ENCODE measurements at places on chromosomes 13 and 19.

GRCh38 chr19:58354478-58355030 is 1.3 kb upstream of the A1BG start:
- no peak for DNase-seq

DNA sequence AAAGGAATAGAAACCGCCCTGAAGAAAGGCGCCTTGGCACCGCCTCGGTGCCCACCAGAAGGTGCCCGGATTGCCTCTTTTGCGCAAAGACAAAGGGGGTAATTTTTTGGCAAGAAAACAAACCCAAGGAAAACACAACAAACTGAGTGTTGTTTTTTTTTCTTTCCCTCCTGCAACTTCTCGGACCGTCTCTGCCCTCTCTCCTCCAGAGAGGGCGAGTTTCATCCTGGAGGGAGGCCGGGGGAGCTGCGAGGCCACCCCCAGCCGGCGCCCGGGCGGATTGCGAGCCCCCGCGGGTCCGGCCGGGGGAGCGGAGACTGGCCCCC is 2.3 kb downstream of the ZNF536 start:
- no peak for DNase-seq

DNA sequence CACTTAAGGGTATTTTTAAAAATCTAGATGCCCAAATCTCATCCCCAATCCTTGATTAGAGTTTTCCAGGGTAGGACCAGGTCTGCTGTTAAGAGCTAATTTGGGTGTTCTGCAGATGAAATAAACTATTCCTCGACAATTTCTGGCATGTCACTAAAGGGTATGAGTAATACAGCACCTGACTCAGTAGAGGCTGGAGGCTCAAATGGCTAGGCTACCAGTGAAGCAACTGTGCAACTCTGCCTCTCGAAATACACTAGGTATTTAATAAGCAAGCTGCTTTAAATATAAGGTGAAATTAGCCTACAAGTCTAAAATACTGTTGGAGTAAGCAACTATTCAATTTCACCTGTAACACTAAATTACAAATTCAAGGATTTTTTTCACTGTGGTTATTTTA is 1.5 kb downstream of the RNF6 start:
- no peak for DNase-seq

DNA sequence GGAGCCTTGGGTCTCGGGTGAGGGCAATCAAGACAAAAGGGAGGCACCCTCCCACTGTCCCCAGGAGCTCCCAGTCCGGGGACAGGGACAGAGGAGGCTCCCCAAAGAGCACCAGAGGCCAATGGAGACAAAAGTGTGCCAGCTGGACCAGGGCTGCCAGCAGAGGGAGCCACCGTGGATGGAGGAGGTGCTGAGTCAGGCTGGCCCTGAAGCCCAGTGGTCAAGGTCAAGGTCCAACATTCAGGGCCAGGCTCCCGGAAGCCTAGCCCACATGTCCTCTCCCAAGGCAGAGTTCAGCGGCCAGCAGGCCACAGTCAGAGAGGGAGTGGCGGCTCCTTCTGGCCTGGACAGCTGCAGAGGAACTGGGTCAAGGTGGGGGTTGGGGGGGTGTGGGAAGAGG is 8.4 kb downstream of the COL5A3 start:
- no peak for DNase-seq

GRCh38 chr13:44884076-44884729 is 105.1 kb downstream of the NUFIP1 start:
- DNase-seq = no peak

- no peak for DNase-seq
These were observed 7.5 kb upstream of the SBNO2 start for GRCh38 chr19:1181606-1182005.

DNA sequence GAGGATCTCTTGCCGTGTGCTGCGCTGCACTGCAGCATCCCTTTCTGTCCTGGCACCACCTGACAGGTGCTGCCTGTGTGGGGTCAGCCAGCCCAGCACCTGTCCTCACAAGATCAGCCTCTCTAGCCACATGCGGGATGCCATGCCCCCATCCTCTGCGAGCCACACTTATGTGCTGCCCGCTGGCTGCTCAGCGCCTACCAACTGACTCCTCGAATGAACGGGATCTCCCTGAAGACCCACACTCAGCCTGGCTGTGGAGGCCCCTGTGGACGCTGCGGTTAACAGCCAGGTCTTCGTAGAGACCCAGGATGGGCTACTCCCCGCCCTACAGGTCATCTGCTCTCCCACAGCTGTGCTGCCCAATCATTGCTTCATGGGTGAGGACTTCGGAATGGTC is 106.1 kb downstream of the DOCK9 start:
- no peak for DNase-seq

GRCh38 chr19:47020132-47020805 is 632 bp downstream of the NPAS1 start:
- DNase-seq = no peak

- DNase-seq = no peak
These were observed 39.4 kb downstream of the NFIX start for GRCh38 chr19:13034636-13035035.

GRCh38 chr13:99774644-99775043 is 196.9 kb downstream of the ZIC5 start:
- DNase-seq = no peak

DNA sequence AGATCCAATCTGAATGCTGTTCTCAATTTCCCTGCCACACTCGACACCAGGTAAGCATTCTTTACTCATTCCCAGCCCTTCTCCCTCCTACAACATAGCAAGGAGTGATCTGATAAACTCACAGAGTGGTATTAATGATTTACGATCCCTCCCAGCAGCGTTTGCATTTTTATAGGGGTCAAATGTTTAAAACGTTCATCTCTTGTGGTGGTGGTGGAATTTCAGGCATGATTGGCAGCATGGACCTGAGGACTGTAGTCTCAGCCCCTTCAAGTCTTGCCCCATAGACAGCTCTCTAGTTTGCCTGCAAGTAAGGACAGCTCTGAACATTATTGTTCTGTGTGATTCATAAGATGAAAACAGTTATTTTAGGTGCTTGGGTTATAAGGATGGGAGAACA is 565.7 kb downstream of the EFNB2 start:
- DNase-seq = no peak

- DNase-seq = no peak
These were observed 69.1 kb downstream of the ARHGEF18 start for GRCh38 chr19:7417671-7418324.

GRCh38 chr19:2415281-2415972 is 12.0 kb downstream of the TIMM13 start:
- DNase-seq = no peak

GRCh38 chr19:4012092-4012974 is 4.8 kb downstream of the PIAS4 start:
- DNase-seq = no peak

- DNase-seq = no peak
These were observed 66.6 kb downstream of the RUBCNL start for GRCh38 chr13:46320406-46320805.

GRCh38 chr13:28475916-28476725 is 18.8 kb downstream of the FLT1 start:
- no peak for DNase-seq

DNA sequence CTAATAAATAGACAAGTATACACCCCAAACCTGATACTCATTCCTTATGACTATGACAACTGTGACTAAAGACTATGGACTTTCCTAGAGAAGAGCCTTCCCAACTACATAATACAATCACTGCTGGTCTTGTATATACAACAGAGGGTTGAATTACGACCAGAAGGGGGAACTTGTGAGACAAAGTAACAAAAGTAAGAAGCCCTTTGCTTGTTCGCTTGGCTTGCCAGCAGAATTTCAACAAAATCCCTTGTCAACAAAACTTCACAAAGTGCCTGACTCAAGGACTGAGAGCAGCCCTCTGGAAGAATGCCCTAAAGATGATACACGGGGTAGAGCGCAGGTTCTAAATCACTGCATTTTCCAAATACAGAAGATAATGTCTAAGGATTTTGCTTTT is 99.4 kb downstream of the WASF3 start:
- DNase-seq = no peak

- no peak for DNase-seq
These were observed 550 bp upstream of the GPI start for GRCh38 chr19:34364462-34364829.

- DNase-seq = no peak
These were observed 36.4 kb upstream of the IGFL4 start for GRCh38 chr19:46076951-46077814.

GRCh38 chr13:50448535-50448998 is 394.9 kb downstream of the DLEU7 start:
- DNase-seq = no peak

GRCh38 chr13:52395704-52396103 is 10.3 kb downstream of the THSD1 start:
- DNase-seq = no peak

DNA sequence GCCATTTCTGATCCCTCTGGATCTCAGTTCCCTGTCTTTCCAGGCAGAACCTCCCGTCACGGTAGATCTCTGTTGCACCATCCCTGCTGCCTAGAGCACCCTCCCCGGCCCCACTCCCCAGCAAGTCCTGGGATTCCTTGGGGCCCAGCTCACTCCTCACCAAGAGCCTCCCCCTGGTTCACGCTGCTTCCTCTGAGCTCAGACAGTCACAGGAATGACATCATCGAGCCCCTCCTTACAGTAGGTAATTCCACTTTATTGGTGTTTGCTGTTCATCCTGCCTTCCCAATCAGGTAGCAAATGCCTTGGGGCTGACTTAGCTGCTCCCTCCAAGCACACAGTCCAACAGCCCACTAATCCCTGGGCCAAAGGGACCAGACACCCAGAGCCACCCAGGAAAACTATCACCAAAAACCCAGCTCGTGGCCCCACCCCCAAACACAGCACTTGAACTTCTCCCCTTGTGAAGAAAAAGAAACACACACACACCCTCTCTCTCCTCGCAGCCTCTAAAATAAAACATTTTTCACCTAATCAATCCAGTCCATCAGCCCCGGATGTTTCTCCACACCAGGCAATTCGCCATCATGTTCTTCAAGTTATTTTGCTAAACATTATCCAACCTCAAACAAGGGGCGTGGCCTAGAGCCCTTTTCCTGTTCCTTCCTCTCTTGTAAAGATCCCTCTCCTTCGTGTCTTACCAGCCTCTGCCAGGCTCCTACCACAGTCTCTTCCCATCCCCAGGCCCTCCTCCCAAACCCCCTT is 2.5 kb downstream of the NAPA start:
- DNase-seq = no peak

DNA sequence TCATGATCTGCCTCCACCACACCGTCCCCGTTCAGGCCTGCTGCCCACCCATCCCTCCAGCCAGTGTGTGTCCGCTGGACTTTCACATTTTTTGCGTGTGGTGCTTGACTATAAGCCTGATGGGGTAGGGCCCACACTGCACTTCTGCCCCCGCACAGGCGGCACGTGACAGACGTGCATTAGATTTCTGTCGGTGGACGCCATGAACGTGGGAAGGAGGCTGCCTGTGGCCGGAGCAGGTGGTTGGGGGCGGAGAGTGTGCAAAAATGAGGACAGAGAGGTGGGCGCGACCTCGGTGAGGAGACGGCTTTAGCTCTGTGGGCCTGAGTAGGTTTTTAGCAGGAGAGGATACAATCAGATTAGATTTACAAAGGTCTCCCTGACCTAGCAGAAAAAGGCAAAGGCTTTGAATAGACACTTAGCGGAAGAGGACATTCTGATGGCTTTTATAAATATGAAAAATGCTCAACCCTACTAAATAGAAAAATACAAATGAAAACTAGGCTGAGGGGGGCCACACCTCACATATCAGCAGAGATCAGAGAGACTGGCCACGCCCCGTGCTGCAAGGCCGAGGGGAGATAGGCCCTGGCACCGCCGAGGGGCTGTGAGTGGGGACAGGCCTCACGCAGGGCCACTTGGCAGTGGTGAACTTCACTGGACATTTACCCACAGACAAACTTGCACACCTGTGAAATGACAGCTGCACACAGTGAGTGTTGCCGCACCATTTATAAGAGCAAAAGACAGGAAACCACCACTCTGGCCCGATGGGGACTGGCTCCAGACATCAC is 25.4 kb downstream of the PAK4 start:
- DNase-seq = no peak

- DNase-seq = peak; percentile 98
These were observed at the start of gene PLIN3 for GRCh38 chr19:4867534-4868285. Gene PLIN3 (minus strand): TSS chr19:4867667. CDS start chr19:4861394, 6,273 bp downstream.

DNA sequence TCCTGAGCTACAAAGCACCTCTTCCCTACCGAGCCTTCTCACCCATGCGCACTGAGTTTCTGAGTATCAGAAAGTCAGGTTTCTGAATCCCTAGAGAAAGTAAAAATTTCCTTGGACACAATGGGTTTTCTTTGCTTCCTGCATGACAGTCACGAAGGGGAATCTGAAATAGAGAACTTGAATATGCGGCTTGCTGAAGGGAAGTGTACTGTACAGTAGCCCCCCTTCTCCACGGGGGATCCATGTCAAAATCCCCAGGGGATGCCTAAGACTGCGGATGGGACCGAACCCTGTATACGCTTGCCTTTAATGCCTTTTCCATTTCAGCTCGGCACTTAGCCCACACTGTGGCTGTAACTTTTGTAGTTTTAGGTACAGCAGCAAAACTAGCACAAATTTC is 107.9 kb downstream of the GGACT start:
- DNase-seq = no peak

DNA sequence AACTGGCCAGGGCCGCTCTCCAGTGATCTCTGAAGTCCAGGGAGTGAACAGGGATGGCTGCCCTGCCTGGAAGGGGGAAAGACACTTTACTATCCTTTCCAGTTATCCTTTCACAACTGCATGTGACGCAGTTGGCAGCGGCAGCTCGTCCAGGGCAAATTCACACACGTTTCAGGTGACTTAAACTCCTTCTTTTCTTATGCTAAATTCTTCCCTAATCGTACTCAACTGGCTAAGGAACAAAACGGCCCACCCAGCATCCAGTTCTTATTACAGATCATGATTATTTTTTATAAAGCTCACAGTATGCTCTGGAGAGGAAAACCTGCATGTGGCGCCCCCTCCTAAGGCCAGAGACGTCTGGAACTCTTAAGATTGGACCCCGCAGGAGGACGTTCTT is 767.1 kb downstream of the UQCRFS1 start:
- DNase-seq = no peak

GRCh38 chr19:6772028-6772865 is at the start of gene VAV1:
Gene VAV1 (plus strand): TSS chr19:6772708. CDS start chr19:6772808, 100 bp downstream.
- DNase-seq = peak; percentile 89

GRCh38 chr13:51596541-51596940 is 12.3 kb downstream of the WDFY2 start:
- DNase-seq = no peak

DNA sequence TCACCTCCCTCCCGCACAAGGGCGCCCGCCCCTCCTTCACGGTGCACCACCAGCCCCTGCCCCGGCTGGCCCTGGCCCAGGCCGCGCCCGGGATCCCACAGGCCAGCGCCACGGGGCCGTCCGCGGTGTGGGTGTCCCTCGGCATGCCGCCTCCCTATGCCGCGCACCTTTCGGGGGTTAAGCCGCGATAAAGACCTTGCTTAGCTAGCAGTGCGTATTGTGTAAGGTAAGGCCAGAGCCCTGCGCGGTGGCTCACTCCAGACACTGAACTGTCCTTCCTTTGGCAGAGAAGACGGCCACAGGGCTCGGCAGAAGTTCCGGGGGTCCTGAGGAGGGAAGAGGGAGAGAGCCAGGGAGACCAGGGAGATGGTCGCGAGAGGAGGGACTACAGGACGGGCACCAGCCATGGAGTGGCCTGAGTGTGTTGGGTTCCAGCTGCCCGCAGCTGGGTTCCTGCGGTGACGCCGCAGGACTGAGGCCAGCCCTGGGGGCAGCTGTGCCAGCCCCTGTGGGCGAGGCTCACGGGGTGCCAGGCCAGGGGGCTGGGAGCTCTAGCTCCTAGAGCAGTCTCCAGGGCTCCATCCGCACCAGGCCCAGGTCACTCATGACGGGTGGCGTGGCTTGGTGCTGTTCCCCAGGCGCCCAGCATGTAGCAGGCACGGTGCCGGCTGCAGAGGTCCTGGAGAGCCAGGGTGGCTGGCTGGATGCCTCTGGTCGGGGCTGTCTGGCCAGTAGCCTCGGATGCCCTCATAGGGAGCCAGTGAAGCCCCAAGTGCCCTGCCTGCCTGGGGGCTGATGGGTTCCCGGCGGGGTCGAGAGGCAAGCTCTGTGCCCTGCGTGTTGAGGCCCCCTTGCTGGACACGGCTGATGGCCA is 7.7 kb downstream of the PLEKHJ1 start:
- no peak for DNase-seq

All from activated CD8-positive, alpha-beta memory T cell treated with anti-CD3 and anti-CD28 coated beads for 24 hours (primary cell).